ENCODE measurements at places on chromosomes 2 and 18. TPM values are rescaled to one million over a fixed set of nuclear protein-coding genes. Genes with fewer than 3 reads are reported as not detected.

The UGT1A8 gene
- not detected for polyA plus RNA-seq

The TUBA3E gene
- polyA plus RNA-seq = 0.05 TPM

The COL4A4 gene
- polyA plus RNA-seq = 0.18 TPM

The SCN7A gene
- polyA plus RNA-seq = 1.9 TPM

The DYNAP gene
- polyA plus RNA-seq = 0.10 TPM

The PDCL3 gene
- 23.6 TPM for polyA plus RNA-seq

The PAIP2B gene
- polyA plus RNA-seq = 4.9 TPM

The TUBA3D gene
- polyA plus RNA-seq = 0.33 TPM

The RBFA gene
- 32.2 TPM for polyA plus RNA-seq

The FAM237A gene
- polyA plus RNA-seq = not detected

The LYG2 gene
- polyA plus RNA-seq = not detected

The TRIM43B gene
- polyA plus RNA-seq = not detected

The NAPG gene
- 12.4 TPM for polyA plus RNA-seq

The TMEM163 gene
- polyA plus RNA-seq = 2.4 TPM

The IL1RL1 gene
- polyA plus RNA-seq = 28.8 TPM
